ENCODE measurements at places on chromosomes 3 and 15.

DNA sequence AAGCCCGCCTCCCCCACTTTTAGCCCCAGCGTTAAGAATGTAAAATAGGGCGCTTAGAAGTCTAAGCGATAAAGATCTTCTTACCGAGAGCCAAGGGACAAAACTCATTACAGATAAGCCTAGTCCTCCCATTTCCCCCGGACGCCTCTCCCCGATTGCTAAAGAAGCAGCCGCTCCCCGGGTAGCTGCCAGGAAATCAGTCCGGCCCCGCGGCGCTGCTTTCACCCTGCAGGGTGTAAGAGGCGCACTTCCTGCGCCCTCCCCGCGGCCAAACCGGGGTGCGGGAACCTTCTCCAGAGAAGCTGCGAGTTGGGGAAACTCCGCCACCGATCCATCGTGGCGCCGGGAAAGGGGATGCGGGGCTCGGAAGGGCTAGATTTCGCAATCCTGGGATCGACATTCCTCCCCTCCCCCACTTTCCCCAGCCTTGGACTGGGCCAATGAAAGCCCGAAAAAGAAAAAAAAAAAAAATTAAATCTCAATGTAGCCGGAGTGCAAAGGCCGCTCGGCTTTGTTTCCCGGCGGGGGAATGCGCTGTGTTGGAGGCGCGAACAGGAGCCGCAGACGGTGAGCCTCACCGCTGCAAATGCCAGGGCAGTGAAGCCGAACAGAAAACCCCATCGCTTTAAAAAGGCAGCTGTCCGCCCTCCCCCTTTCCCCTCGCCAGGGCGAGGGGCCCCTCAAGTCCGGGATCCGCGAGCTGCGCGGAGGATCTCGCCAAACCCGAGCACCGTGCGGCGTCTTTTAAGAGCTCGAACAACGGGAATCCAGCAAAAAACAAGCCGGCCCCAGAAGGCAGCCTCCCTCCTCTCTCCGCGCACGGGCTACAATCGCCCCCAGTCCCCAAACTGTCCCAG is 626 bp upstream of the PTPRG start:
- DNase-seq, result peak; percentile 51

- DNase-seq, result no peak
These were observed 54.0 kb downstream of the OTOL1 start for GRCh38 chr3:161550491-161551195.

GRCh38 chr15:41838400-41838897 is at the start of gene PLA2G4B:
PLA2G4B (plus strand) TSS chr15:41838847; CDS start chr15:41838914, 67 bp downstream.
- DNase-seq, result no peak

- DNase-seq, result no peak
These were observed 189.8 kb downstream of the NTRK3 start for GRCh38 chr15:88066636-88067330.

DNA sequence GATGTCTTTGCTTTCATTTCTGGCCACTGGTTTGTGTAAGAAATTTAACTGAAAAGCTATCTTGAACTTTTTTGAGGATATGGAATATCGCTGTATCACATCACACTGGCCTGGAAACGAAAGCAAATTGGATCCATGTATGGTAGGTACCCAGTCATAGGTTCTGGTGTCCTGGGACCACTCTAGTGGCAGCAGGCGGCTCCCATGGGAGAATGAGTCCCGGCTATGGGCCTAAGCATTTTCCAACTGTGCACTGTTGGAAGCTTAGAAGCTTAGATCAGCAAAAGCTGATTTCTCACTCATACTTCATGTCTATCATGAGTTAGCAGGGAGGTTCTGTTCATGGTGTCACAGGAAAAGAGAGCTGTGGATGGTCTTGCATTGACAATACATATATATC is 323.2 kb downstream of the PLCL2 start:
- no peak for DNase-seq

DNA sequence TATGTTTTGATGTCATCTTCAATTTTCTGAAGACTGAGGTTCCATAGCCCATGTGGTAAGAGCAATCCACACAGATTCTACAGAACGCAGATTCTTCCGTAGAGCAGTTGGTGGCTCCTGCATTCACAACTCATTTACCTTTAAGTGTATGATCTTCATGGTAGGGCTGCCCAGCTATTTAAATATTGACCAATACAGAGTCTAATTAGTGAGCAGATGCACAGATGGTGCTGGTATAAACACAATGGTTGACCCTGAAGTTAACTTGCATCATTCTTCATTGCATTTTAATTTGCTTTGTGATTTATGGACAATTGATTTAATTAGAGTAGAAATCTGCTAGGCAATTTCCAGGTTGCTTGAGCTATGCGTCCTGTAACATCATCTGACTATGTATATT is 269.2 kb downstream of the SQOR start:
- DNase-seq, result no peak

- no peak for DNase-seq
These were observed 55.2 kb upstream of the RNF7 start for GRCh38 chr3:141682921-141683320.

DNA sequence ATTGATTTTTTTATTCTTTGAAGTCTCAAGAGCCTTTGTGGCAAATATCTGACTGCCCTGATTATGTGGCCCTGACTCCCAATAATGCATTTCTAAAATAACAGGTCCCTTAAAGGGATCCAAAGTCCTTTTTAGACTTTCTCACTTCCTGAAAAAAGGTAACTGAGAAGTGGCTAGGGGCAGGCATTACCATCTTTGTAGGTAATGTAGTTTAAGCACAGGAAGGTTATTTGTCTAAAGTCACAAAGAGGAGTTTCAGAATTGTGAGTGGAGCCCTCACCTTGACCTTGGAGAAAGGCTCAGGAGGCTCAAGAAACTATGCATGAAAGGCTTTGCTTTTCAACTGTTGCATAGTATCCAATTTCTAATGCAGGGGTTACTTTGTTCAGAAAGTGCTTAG is 142.9 kb upstream of the MRPL3 start:
- DNase-seq, result no peak

DNA sequence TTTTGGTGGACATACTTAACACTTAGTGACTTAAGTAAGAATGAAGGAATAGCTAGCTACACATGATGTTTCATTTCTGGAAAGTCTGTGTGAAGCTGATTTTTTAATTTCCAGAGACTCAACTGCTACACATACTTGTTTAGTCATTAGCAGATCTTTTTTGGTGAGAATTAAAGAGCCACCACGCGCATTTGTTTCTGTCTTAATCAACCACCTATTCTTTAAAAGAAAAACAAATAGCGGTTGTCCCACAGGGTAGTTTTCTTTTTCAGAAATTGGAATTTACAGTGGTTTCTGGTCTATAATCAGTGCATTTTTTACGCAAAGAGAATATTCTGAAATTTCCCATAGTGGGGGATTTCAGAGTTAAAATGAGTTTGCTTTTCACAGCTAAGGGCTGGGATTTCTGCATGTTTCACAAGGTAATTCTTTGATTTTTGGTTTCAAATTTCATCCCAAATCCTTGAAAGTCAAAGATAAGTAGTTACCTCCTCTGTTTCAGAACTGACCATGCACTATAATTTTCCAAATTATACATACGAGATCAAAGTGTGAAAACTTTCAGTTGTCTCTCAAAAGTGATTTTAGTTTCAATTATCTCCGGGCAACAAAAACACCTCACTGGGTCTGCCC is 631.0 kb upstream of the GRM7 start:
- DNase-seq, result no peak

DNA sequence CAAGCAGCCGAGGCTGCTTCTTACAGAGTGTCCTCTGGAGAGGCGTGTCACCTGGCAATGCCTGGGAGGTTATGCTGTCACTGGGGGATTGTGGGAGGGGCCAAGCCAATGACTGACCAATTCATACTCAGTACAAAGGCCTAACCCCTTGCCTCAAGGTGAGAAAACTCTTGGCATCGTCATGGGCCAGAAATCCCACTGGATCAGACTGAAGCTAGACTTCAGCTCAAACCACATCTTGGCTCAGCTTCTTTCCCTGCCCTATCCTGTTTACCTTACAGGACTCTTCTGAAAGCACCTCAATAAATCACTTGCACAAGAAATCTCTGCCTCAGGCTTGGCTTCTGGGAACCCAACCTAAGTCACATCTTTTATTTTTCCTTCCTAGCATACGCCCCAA is 9.5 kb downstream of the ANAPC13 start:
- no peak for DNase-seq

GRCh38 chr3:183879243-183879642 is 5.4 kb downstream of the PARL start:
- no peak for DNase-seq

All from midbrain (tissue), 1 donor.